A549 treated with AZD2906 at 1 μM for 4 hours (cell line): ENCODE measurements at places on chromosomes 1 and 21. TPM values are rescaled to one million over a fixed set of nuclear protein-coding genes. Genes with fewer than 3 reads are reported as not detected.

The SPATA21 gene
- total RNA-seq: 0.03 to 0.09 TPM (median 0.05 TPM) in 5 replicates

The GJA9 gene
- 0.03 TPM in 1 of 5 replicates, not detected in the others for total RNA-seq

The AMPD1 gene
- not detected in 5 replicates for total RNA-seq

The AGT gene
- 0.04 to 0.15 TPM (median 0.10 TPM) in 5 replicates for total RNA-seq

The TMEM50A gene
- total RNA-seq: 64.8 to 76.3 TPM (median 69.4 TPM) in 5 replicates

The OR2M3 gene
- total RNA-seq: not detected in 5 replicates

The NUF2 gene
- total RNA-seq: 23.0 to 30.7 TPM (median 25.2 TPM) in 5 replicates

The LCE1C gene
- total RNA-seq: 0.22 TPM in 1 of 5 replicates, not detected in the others

The TRIM62 gene
- total RNA-seq: 1.7 to 2.3 TPM (median 2.1 TPM) in 5 replicates

The OR2W3 gene
- not detected in 5 replicates for total RNA-seq

The SLC6A9 gene
- 11.6 to 14.2 TPM (median 13.2 TPM) in 5 replicates for total RNA-seq

The OR2T33 gene
- not detected in 5 replicates for total RNA-seq

The IFNLR1 gene
- total RNA-seq: 0.79 to 1.1 TPM (median 0.91 TPM) in 5 replicates

The SPRR1B gene
- not detected in 5 replicates for total RNA-seq

The AVPR1B gene
- not detected in 5 replicates for total RNA-seq

The CACNA1S gene
- 0.01 TPM in 2 of 5 replicates, not detected in the others for total RNA-seq

The TFF2 gene
- not detected in 5 replicates for total RNA-seq

The CACNA1E gene
- total RNA-seq: 0.01 to 0.02 TPM (median 0.01 TPM) in 3 of 5 replicates, not detected in the others

The NEK2 gene
- total RNA-seq: 33.4 to 51.2 TPM (median 40.0 TPM) in 5 replicates

The PRRX1 gene
- 0.06 TPM in 1 of 5 replicates, not detected in the others for total RNA-seq

The FASLG gene
- not detected in 5 replicates for total RNA-seq

The PTGFRN gene
- total RNA-seq: 10.8 to 15.9 TPM (median 13.3 TPM) in 5 replicates

The SEC22B gene
- 6.8 to 8.3 TPM (median 7.7 TPM) in 5 replicates for total RNA-seq

The PRAMEF20 gene
- total RNA-seq: not detected in 5 replicates

The CD2 gene
- total RNA-seq: not detected in 5 replicates

The GSTM1 gene
- not detected in 5 replicates for total RNA-seq

The S100B gene
- total RNA-seq: not detected in 5 replicates

The HMCN1 gene
- 0.02 to 0.09 TPM (median 0.06 TPM) in 5 replicates for total RNA-seq

The TPTE gene
- not detected in 5 replicates for total RNA-seq

The AJAP1 gene
- total RNA-seq: not detected in 5 replicates

The ZNF326 gene
- 15.8 to 18.7 TPM (median 16.9 TPM) in 5 replicates for total RNA-seq
